ENCODE measurements at places on chromosomes 6 and 20. TPM values are rescaled to one million over a fixed set of nuclear protein-coding genes. Genes with fewer than 3 reads are reported as not detected.

DNA sequence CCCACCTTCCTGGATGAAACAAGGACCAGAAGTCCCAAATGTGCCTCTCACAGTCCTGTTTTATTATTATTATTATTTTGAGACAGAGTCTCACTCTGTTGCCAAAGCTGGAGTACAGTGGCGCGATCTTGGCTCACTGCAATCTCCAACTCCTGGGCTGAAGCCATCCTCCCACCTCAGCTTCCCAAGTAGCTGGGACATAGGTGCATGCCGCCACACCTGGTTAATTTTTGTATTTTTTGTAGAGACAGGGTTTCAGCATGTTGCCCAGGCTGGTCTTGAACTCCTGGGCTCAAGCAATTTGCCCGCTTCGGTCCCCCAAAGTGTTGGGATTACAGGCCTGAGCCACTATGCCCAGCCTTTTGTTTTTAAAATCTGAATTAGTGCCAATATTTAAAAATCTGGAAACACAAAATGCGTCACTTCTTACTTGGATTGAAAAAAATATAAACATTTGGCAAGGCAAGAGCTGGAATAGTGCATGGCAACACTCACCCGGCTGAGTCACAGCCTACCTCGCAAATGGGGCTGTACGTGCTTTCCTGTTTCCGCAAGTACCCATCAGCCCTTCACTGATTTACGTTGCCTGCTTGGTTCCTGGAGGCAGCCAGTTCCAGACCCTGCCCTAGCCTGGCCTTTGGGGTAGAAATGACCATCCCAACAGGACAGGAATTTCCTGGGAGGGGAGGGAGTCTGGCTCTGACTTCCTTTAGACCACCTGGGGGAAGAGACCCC is 6.3 kb downstream of the SDCBP2 start:
- no peak for DNase-seq
- H3K36me3 ChIP-seq = no peaks in the 10 kb centered on the region
- peaks cover 7% of the 10 kb centered on the region for H3K4me1 ChIP-seq
- no peak overlapping the region for H3K27ac ChIP-seq

- no peaks in the 10 kb centered on the region for H3K36me3 ChIP-seq
- H3K4me1 ChIP-seq = peaks cover 17% of the 10 kb centered on the region
- H3K4me3 ChIP-seq = no peak overlapping the region
- no peak for DNase-seq
- peaks cover 21% of the 10 kb centered on the region for H3K27me3 ChIP-seq
Measured at GRCh38 chr6:10598084-10598960, 77.2 kb downstream of the GCNT2 start.

The DDO gene
- total RNA-seq = not detected

The EDN1 gene
- 2.0 TPM for total RNA-seq
